PC-3 (cell line): ENCODE measurements at places on chromosomes 12 and 14. TPM values are rescaled to one million over a fixed set of nuclear protein-coding genes. Genes with fewer than 3 reads are reported as not detected.

CAPZA3 gene
- total RNA-seq = not detected in 2 replicates

CDCA3 gene
- 52.1 and 92.0 TPM in 2 replicates for total RNA-seq

SLC17A8 gene
- total RNA-seq = not detected in 2 replicates

CCDC196 gene
- not detected in 2 replicates for total RNA-seq

LEMD3 gene
- 57.8 and 71.5 TPM in 2 replicates for total RNA-seq

IL22 gene
- total RNA-seq = not detected in 2 replicates

HSPB8 gene
- total RNA-seq = 8.4 and 11.4 TPM in 2 replicates

PLXNC1 gene
- 0.15 TPM in 1 of 2 replicates, not detected in the other for total RNA-seq

FBRSL1 gene
- total RNA-seq = 45.3 and 62.3 TPM in 2 replicates

HAL gene
- total RNA-seq = 0.23 and 1.5 TPM in 2 replicates

CEBPE gene
- not detected in 2 replicates for total RNA-seq

LTBR gene
- total RNA-seq = 160 and 163 TPM in 2 replicates

KRT82 gene
- 0.29 TPM in 1 of 2 replicates, not detected in the other for total RNA-seq

P2RX7 gene
- total RNA-seq = 1.6 and 6.0 TPM in 2 replicates

KERA gene
- not detected in 2 replicates for total RNA-seq

KRT2 gene
- total RNA-seq = 0.23 TPM in 1 of 2 replicates, not detected in the other

IL23A gene
- total RNA-seq = 17.5 and 18.2 TPM in 2 replicates

GSC gene
- not detected in 2 replicates for total RNA-seq

SENP1 gene
- 16.9 and 20.9 TPM in 2 replicates for total RNA-seq

NELL2 gene
- total RNA-seq = 0.80 TPM in 1 of 2 replicates, not detected in the other

FITM1 gene
- 0.55 TPM in 1 of 2 replicates, not detected in the other for total RNA-seq

RPGRIP1 gene
- 0.33 TPM in 1 of 2 replicates, not detected in the other for total RNA-seq

TSPAN9 gene
- total RNA-seq = 5.1 and 6.2 TPM in 2 replicates

IFI27 gene
- 4.3 TPM in 1 of 2 replicates, not detected in the other for total RNA-seq

TCP11L2 gene
- 10.1 and 12.1 TPM in 2 replicates for total RNA-seq

NKX2-1 gene
- not detected in 2 replicates for total RNA-seq

TAS2R7 gene
- not detected in 2 replicates for total RNA-seq

TAS2R9 gene
- total RNA-seq = not detected in 2 replicates

RNASE2 gene
- total RNA-seq = not detected in 2 replicates

SLC5A8 gene
- not detected in 2 replicates for total RNA-seq

KRT75 gene
- total RNA-seq = 32.8 and 38.5 TPM in 2 replicates

ASCL1 gene
- total RNA-seq = not detected in 2 replicates

FGF23 gene
- not detected in 2 replicates for total RNA-seq

MYF6 gene
- total RNA-seq = not detected in 2 replicates

RBM19 gene
- 61.7 and 68.0 TPM in 2 replicates for total RNA-seq

RNF212B gene
- total RNA-seq = not detected in 2 replicates

RBMS2 gene
- total RNA-seq = 10.2 and 11.5 TPM in 2 replicates

SOAT2 gene
- total RNA-seq = 0.07 and 0.86 TPM in 2 replicates

FOXG1 gene
- not detected in 2 replicates for total RNA-seq

TAS2R42 gene
- total RNA-seq = not detected in 2 replicates

ADAMTS20 gene
- 1.0 and 1.6 TPM in 2 replicates for total RNA-seq

RAP1B gene
- 98.0 and 103 TPM in 2 replicates for total RNA-seq

MSI1 gene
- 0.12 TPM in 1 of 2 replicates, not detected in the other for total RNA-seq

NFATC4 gene
- 11.5 and 15.1 TPM in 2 replicates for total RNA-seq

DTX1 gene
- not detected in 2 replicates for total RNA-seq

B4GALNT3 gene
- total RNA-seq = 3.7 and 5.0 TPM in 2 replicates

HEATR5A gene
- 11.5 and 12.7 TPM in 2 replicates for total RNA-seq

RD3L gene
- total RNA-seq = not detected in 2 replicates

GRIP1 gene
- total RNA-seq = 2.0 and 8.4 TPM in 2 replicates

FIGNL2 gene
- total RNA-seq = not detected in 2 replicates

TAS2R30 gene
- 0.66 and 2.0 TPM in 2 replicates for total RNA-seq

PLEKHH1 gene
- total RNA-seq = 6.2 and 11.1 TPM in 2 replicates

INSM2 gene
- total RNA-seq = 0.07 TPM in 1 of 2 replicates, not detected in the other

CLEC2B gene
- total RNA-seq = not detected in 2 replicates
